ENCODE measurements at places on chromosomes 3 and 15.

GRCh38 chr3:131224886-131225550, 156.6 kb upstream of the NUDT16 start:
- no peak for DNase-seq

- DNase-seq = no peak
Observed at GRCh38 chr3:194686414-194686815, 732 bp downstream of the FAM43A start.

GRCh38 chr15:60021589-60022378, 17.7 kb downstream of the FOXB1 start:
- DNase-seq = no peak

- DNase-seq = no peak
Observed at GRCh38 chr3:217948-218347, 21.4 kb downstream of the CHL1 start.

GRCh38 chr15:53218666-53219580, 428.8 kb upstream of the ONECUT1 start:
- no peak for DNase-seq

- no peak for DNase-seq
Observed at GRCh38 chr15:96551196-96551595, 220.7 kb downstream of the NR2F2 start.

- no peak for DNase-seq
Observed at GRCh38 chr3:177429771-177430170, 232.5 kb upstream of the TBL1XR1 start.

GRCh38 chr15:101275018-101275417, 2.3 kb downstream of the SELENOS start:
- DNase-seq = no peak

- DNase-seq = no peak
Observed at GRCh38 chr3:154480033-154480432, 50.0 kb upstream of the GPR149 start.

DNA sequence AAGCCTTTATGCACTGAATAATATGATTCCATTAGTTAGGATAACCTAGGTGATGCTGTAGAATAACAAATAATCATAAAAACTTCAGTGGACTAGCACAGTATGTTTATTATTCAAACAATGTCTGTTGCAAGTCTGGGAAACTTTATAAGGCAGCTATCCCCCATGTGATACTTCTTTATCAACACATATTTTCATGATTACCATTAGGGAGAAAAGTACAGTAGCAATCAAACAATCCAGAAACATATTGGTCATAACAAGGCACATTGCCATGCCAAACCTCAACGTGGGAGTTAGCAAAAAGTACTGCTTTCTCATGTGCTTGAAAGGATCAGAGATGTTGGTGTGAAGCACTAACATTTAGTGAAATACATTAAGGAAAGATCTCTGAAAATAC, 35.5 kb downstream of the EOMES start:
- no peak for DNase-seq

- DNase-seq = no peak
Observed at GRCh38 chr3:139204728-139205127, 139.1 kb upstream of the MRPS22 start.

DNA sequence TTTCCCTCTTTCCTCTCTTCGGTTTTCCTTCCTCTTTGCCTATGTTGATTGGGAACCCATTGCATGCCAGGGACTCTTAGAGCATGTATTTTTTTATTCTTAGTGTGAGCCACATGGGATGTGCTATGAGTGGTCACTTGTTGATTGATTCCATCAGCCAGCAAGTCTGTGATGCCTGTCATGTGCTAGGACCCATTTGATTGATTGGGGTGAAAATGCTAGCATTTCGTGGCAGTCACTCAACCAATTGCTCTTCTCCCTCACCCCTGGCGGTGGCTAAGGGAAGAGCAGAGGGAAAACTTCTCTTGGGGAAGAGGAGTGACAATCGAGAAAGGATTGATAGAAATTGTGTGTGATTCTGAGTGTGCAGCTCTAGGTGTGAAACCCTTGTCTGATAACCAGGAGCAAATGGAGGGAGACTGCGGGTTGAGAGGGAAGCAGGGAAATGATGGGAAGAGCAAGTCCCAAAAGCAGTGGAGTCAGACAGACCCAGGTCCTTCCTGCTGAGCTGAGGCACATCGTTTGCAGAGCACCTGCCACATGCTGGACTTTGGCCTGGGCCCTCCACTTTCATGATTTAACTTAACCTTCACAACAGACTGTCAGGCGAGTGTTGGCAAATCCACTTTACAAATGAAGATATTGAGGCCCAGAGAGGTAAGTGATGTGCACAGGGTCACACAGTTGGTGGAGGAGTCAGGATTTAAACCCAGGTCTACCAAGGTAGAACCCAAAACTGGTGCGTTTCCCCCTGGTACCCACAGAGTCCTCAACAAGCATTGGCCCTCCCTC, 40.0 kb downstream of the SLC6A11 start:
- DNase-seq = no peak

DNA sequence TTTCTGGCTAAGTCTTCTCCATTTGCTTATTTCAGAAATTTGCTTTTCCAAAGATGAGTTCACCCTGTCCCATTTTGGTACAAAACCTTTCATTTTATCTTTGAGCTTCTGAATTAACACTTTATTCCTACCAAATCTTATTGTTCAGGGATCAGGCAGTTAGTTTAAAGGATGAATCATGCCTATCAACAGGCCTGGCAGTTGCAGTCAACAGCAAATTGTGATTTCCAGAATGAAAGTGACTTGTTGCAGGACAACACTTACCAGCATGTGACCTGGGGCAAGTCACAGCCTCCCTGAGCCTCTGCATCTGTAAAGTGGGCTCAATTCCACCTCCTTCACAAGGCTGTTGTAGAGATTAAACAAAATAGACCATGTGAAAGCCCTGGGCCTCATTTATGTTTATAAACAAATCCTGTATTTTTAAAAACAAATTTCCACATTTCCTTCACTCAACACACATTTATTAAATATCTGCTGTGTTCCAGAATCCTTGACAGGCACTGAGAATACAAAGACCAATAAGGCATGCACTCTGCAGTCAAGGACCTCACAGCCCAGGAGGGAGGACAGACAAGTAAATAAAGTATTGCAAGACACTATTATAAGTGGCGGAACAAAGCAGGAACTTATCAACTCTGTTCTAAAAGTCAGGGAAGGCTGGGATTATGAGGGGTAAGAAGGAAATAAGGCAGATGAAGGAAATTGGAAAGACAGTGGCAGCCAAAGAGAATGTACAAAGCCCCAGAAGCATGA, 359.1 kb upstream of the IL12A start:
- DNase-seq = no peak

GRCh38 chr15:88337993-88338392, 81.5 kb upstream of the NTRK3 start:
- no peak for DNase-seq

Data from SHP77 (cell line).